ENCODE measurements at places on chromosomes 2 and 18.

- no peak for DNase-seq
Observed at GRCh38 chr2:48183276-48183675, 277.0 kb upstream of the FBXO11 start.

GRCh38 chr2:169131587-169132512, 62.5 kb downstream of the DHRS9 start:
- no peak for DNase-seq

- no peak for DNase-seq
Observed at GRCh38 chr2:187964746-187965145, 326.9 kb upstream of the GULP1 start.

- DNase-seq = no peak
Observed at GRCh38 chr2:96510931-96511595, 5.9 kb upstream of the NEURL3 start.

DNA sequence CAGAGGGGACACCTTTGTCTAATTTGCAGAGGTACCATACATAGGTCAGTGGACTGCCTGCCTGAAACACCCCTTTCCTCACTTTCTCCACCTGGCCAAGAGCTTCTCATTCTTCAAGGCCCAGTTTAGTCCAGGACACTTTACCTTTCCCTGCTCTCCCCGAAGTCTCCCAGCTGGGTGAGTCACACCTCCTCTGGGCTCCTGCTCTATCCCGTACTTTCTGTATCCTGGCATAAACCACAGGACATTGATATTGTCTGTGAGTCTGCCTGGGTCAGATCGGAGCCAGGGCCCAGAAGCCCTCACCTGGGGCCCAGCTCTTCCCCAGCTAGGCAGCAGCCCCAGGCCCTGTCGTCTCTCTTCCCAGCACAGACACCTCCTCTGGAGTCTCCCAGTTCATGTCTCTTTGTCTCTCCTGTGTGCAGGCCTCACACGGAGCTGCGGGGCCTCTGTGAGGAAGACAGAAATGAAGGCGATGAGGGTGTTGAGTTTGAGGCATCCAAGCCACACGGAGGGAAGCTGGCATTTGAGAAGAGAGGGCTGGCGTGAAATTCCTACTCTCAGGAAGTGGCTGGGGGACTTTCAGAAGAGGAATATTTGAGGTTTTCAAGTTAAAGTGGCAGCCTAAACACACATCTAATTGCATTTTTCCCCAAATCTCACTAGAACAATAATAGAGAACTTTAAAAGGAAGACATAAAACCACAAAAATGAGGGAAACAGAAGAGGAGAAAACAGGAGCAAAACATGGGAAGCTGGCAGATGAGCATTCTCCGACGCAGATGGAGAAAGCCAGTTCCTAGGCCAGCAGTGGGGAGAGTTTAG, 79.6 kb upstream of the LAPTM4A start:
- no peak for DNase-seq

DNA sequence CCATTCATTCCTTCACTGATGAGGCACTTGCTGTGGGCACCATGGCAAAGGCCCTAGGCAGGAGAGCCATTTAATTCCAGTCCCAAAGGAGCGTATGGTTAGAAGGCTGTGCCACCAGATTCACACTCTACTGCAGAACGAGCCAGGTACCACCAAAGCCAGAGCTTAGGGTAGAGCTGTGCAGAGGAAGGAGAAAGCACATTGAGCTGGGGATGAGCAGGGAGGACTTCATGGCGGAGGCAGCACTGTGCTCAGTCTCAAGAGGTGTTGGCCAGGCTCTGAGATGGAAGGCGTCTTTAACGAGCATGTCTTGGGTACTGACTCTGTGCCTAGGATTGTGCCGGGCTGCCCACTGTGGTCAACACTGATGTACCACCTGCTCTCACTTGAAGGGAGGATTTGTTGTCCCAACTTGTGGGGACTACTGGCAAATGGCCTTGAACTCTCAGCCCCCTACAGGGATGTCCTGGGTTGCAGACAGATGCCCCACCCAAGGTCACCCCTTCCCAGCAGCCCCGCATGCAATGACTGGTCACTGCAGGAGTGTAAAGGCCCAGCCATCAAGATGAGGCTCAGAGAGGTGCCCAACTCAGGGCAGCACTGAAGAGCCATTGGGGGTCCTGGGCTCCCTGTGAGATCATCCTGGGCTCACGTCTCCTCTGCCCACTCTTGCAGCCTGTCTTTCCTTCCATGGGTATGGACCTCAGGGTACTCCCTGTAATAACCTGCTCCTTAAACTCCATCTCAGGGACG, 251.4 kb downstream of the GLI2 start:
- DNase-seq = no peak

DNA sequence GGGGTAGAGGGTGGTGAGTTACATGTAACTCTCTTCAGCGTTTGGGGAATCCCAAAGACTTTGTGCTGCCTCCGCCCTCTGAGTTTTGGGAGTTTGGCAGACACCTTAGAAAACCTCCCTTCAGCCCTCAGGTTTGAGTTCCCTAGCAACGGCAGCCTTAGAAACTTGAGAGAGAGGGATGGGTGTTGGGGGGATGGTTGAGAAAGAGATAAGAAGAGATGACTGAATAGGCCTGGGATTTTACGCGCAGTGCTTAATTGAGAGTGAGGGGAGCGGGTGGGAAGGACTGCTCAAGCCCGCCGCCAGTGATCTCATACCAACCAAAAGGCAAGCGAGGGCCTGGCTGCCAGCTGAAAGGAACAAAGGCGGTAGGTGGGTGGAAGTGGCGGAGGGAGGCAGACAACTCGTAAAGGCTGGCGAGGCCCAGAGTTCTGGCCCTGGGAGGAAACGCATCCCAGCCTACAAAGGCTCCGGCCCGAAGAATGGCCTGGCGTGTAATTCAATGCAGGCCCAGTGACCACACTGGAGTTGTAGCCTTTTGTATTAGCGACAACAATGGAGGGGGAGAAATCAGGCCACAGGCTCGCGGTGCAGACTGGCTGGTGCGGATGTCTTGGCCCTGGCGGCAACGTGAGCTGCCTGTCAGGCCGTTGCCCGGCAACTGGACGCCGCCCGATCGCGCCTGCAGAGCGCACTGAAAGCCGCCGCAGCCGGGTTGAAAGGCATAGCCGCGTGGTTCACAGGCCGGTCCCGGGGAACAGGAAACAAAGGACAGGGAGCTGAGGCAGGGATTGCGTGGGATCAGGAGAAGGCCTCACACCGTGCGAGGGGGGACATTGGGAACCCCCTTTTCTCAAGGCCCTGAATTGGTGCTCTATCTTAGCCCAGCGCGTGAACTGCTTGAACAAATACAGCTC, 39.9 kb upstream of the DARS1 start:
- DNase-seq = peak; percentile 52

DNA sequence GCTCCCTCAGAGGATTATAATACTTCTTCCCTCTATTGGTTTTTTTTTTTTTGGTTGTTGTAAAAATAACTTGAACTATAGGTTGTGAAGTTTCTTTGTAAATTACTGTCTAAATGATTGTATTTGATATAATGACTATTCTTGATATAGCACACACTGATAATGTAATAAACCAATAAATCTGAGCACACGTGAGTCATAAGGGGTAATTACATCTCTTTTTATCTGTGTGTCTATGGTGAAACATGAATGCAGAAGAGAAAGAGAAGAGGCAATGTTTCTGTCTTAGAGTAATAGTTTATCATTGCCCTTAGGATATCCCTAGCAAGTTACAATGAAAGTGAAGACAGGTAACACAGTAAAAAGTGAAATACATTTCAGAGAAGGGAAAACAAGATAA, 64.1 kb upstream of the RAPGEF4 start:
- DNase-seq = no peak

DNA sequence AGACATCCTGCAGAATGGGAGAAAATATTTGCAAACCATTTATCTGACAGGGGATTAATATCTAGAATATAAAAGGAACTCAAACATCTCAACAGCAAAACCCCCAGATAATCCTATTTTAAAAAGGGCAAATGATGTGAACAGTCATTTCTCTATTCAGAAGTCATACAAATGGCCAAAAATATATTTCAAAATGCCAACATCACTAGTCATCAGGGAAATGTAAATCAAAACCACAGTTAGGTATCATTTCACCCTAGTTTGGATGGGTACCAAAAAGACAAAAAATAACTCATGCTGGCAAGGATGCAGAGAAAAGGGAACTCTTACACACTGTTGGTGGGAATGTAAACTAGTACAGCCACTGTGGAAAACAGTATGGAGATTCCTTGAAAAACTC, 70.0 kb downstream of the TBR1 start:
- no peak for DNase-seq

GRCh38 chr2:105455488-105456003, 56.7 kb upstream of the FHL2 start:
- no peak for DNase-seq

DNA sequence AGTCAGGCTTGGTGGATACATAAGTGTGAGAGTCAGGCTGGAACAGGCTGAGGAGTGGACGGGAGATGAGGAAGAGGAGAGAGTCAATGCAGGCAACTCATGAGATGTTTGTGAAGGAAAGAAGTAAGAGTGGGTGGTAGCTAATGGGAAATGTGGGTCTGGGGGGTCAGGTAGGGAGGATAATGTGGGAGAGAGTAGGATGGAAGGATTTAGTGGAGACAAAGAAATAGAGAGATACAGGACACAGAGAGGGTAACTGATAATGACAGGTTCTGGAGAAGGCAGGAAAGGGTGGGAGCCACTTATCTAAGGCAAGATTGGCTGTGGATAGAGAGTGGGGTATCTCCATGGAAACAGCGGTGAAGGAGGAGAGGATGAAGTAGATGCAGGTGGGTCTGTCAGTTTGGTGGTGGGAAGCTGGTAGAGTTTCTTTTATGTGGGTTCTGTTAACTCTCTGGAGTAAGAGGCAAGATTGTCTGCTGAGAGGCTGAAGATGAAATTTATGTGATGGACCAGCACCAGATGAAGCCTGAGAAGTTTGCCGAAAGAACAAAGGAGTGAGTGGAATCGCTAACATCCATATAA, 190.6 kb upstream of the SPRED2 start:
- no peak for DNase-seq

DNA sequence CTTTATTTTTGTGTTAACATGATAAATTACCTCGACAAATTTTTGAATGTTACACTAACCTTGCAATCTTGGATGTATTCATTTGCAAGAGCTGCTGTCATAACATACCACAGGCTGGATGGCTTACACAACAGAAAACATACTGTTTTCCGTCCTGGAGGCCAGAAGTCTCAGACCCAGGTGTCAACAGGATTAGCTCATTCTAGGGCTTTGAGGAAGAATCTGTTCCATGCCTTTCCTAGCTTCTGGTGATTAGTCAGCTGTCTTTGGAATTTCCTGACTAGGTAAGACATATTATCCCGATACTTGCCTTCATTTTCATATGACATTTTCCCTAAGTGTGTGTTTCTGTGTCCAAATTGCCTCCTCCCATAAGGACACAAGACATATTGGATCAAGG, 188.6 kb upstream of the CDH19 start:
- DNase-seq = no peak

DNA sequence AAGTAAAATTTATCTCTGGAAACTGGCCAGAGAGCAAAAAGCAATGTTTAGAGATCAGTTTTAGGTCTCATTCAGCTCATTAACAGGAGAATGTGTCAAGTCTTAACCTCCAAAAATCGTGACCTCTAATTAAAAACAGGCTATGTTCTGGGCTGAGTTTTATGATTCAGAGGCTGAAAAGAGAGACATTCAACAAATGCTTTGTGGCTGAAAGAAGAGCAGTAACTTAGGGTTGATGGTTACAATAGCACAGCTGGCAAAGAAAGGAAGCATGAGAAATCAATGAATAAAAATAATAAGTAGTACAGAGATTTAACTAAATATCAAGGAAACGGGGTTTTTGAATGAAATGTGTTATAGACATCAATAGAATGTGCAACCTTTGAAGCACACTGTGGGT, 13.1 kb downstream of the TGIF1 start:
- DNase-seq = no peak

DNA sequence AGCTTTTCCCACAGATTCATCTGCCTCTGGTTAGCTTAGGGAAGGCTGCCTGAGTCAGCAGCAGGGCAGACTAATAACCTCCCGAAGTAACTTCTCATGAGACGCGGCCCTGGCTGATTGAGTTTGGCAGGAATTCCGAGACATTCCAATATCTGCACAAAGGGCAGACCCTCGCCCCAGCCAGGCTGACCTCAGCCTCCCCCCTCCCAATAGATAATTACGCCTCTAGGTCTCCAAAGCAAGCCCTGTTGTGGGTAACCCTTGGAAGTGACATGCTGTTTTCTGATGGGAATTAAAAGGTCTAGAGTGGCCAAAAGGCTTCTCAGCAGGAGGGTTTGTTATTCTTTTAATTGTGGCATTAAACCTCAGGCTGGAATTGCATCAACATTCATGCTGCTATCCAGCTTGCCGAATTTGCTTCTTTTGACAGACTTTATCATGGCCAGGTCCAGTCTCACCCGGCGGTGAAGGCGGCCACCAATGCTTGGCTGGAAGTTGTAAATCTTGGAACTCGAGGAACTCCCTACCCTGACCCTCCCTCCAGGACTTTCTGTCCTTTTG, 98.0 kb upstream of the SLC14A2 start:
- no peak for DNase-seq

GRCh38 chr2:113164930-113165585, 8.7 kb upstream of the PSD4 start:
- no peak for DNase-seq

- DNase-seq = no peak
Observed at GRCh38 chr2:158507679-158508078, 50.9 kb downstream of the PKP4 start.

DNA sequence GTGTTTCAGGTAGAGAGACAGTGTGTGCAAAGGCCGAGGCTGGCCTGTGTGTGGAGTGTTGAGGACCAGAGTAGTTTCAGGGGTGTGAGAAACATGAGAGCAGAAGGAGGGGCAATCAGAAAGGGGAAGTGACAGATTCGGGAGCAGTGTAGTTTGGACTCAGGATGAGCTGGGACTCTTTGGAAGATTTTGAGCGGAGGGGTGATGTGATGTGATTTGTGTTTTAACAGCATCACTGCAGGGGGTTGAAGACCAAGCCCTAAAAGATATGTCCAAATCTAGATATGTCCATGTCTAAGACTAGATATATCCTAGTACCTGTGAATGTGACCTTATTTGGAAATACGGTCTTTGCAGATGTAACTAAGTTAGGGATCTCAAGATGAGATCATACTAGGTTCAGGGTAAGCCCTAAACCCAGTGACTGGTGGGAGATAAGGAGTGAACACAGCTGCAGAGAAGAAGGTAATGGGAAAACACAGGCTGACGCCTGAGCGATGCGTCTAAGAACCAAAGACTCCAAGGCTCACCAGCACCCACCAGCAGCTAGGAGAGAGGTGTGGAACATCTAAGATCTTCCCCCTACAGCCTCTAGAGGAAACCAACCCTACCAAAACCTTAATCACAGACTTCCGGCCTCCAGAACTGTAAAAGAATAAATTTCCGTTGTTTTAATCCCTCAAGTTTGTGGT, 38.5 kb upstream of the MYO3B start:
- no peak for DNase-seq

DNA sequence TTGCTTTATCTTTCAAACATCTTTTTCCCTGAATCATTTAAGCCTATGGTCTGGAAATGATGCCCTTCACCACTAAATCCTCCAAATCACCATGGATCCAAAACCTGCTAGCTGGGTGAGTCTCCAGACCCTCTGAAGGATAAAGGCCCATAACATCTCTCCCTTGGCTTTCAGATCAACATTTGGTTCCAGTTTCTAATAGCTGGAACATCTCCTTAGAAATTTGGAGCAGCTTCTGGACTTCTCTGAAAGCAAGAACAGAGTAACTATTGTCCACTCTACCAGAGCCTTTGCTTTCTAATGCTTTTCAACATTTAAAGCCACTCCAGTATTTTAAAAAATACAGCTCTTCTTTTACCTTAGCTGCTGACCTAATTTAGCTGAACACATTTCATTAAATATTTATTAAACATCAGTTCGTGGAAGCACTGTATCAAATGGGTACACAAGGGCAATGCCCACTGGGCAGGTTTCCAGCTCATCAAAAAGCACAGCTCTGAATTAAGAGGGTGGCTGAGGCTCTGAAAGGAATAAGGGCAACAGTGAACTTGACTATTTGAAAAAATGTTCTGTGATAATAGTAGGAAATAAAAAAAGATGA, 75.3 kb downstream of the GALNT3 start:
- DNase-seq = peak; percentile 1
